Bronchial epithelial cell (primary cell): ENCODE measurements at places on chromosomes 7 and 10.

DNA sequence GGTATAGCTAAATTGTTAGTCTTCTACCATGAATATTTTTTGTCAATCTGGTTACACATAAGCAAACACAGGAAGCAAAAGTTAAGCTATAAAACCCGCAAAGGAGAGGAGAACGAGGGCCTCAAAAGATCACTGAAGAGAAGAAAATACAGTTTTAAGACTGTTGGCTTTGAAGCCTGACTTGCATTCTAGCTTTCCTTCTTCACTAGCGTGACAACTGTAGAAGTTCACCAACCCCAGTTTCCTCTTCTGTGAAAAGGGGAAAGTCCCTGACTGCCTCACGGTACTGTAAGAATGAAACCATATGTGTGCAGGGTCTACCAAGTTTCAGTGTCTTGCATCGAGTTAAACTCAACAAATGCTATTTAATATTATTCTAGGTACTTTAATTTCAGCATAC lies 7.5 kb upstream of the LRRN3 start:
- DNase-seq: no peak

GRCh38 chr10:132541129-132541528 lies 3.5 kb downstream of the INPP5A start:
- DNase-seq: no peak

- DNase-seq: no peak
Measured at GRCh38 chr7:1794888-1795542, 124.9 kb downstream of the ELFN1 start.

- DNase-seq: peak; percentile 61
Measured at GRCh38 chr7:79319369-79319768, 134.1 kb downstream of the MAGI2 start.

GRCh38 chr10:36457751-36458150 lies 667.6 kb upstream of the ANKRD30A start:
- no peak for DNase-seq

DNA sequence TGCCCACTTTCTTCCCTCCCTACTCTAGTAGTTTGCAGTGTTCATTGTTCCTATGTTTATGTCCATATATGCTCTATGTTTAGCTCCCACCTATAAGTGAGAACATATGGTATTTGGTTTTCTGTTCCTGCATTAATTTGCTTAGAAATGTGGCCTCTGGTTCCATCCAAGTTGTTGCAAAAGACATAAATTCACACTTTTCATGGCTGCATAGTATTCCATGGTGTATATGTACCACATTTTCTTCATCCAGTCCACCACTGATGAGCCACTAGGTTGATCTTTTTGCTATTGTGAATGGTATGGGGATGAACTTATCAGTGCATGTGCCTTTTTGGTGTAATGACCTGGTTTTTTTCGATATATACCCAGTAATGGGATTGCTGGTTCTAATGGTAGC lies 1089.1 kb downstream of the GRM8 start:
- DNase-seq: no peak

DNA sequence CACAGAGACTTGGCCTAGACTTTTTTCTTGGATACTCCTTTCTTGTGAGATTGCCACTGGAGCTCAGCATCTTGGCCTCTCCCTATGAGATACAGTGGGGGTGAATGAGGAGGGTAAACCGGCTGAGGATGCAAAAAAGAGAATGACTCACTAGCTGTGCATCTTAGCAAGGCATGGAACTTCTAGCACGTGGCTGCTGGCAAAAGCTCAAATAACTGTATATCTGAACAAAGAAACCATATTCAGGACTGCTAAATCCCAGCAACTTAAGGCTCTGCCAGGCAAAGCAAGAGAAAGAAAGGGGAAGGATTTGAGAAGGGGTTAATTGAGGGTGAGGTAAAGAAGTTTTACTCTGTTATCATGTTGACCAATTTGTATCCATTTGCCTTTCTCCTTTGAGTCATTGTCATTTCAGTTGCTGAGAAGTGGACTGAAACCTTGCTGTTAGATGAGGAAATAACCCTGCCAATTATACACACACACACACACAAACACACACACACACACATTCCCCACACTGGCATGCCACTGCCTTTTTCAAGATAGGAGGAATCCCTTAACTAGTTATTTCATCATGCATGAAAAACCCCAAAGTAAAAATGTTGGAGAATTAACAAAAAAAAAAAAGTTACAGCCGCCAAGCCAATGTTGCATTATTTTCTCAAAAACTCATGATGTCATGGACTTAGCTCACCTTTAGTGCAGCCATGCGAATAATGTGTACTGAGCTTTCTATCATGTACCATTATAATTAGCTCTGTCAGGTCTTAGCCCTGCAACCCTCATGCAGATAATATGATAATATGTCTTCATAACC lies 997.3 kb downstream of the LRMDA start:
- DNase-seq: peak; percentile 72

- no peak for DNase-seq
Measured at GRCh38 chr10:132069849-132070182, 4.1 kb downstream of the JAKMIP3 start.

GRCh38 chr7:107993891-107994291 lies 9.1 kb downstream of the LAMB1 start:
- DNase-seq: no peak
